ENCODE measurements at places on chromosomes 12 and 14. TPM values are rescaled to one million over a fixed set of nuclear protein-coding genes. Genes with fewer than 3 reads are reported as not detected.

GRCh38 chr12:58068706-58069105, 127.3 kb downstream of the ATP23 start:
- no peak overlapping the region for H3K27ac ChIP-seq
- H3K4me1 ChIP-seq: no peaks in the 10 kb centered on the region
- H3K27me3 ChIP-seq: no peaks in the 10 kb centered on the region
- no peaks in the 10 kb centered on the region for H3K36me3 ChIP-seq
- no peak for DNase-seq

APOF gene
- total RNA-seq: not detected

ATN1 gene
- 27.6 TPM for total RNA-seq

GRCh38 chr12:48869191-48869590, 3.5 kb upstream of the RND1 start:
- H3K36me3 ChIP-seq: no peaks in the 10 kb centered on the region
- H3K27me3 ChIP-seq: peaks cover 17% of the 10 kb centered on the region
- DNase-seq: no peak
- no peak overlapping the region for H3K27ac ChIP-seq

DNA sequence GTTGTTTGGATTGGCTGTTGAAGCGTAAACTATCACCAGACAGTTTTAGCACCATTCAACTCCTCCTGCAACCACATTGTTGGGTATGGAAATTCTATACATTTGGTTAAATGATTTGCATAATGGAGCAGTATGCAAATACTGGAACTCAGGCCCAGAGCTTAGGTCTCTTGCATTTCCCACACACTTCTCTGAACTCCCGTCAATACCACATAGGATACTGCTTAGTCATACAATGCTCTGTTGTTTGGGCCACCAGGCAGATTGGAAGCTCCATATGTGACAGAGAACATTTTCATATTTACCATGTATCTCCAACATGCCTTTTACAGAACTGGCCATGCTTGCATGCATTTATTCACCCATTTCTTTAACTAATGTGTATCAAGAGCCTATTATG, 78.0 kb downstream of the IFNG start:
- H3K4me1 ChIP-seq: peaks cover 17% of the 10 kb centered on the region
- DNase-seq: no peak
- no peak overlapping the region for H3K4me3 ChIP-seq
- no peaks in the 10 kb centered on the region for H3K27me3 ChIP-seq

SLC8A3 gene
- total RNA-seq: not detected
